ENCODE measurements at places on chromosomes 16 and 17.

DNA sequence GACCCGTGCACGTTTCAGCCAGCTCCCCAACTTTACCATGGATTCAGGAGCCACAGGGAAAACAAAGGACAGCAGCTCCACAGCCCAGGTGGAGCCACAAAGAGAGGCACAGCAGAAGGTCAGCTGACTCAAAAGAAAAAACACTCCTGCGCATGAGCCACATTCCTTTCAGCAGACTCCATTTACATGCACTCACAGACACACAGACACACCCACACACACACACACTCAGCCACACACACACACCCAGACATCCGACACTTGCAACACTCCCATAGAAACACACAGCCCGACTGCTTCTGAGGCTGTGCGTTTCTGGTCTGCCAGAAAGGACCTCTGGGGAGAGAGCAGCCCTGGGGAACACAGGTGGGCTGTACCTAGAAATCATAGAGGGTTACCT, 2335.5 kb downstream of the TP53TG3F start:
- DNase-seq: no peak

DNA sequence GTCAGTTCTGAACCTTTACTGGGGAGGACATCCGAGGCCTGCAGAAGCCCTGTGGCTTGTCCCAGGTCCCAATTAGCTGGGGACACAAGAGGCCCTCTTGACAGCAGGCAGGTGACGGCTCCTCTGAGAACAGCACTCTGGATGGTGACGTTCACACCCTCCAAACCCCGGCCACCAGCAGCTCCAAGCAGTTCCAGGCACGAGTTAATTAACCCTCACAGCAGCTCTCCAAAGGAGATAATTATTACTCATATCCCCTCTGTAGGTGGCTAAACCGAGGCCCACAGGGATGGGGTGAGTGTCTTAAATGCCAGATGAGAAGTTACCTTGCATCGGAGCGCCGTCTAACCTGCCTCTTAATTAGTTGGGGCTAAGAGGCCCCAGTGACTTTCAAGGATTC, 168.9 kb upstream of the CIBAR2 start:
- DNase-seq: no peak

DNA sequence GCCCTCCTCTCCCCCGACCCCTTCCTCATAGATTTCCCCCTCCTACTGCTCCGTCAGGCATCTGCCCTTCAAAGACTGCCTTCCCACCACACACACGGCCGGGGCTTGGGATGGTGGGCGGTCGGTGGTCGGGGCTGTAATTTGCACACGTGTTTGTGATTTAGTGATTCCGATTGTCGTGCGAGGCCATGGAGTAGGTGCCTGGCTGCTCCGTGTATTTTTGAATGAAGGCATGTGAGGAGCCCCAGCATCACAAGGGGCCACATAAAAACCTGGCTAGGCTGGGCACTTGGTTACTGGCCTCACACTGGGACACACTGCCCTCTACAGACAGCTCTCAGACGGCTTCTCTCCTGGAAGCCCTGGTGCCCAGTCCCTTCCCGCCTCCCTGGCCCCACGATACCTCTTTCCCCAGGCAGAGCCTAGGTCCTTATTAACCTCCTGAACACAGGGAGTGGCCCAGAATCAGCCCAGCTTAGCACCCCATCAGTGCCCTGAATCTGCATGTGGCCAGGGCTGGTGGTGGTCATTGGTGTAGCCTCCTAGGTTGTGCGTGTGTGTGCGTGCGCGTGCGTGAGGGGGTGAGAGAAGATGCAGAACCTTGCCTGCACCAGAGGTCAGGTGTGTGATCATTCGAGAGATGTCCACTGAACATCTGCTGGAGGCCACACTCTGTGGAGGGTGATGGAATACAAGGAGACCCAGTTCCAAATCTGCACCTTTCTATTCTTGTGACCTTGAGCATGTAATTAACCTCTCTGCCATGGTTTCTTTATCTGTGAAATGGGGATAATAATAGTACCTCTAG, 1.3 kb upstream of the SOCS1 start:
- DNase-seq: peak; percentile 80

GRCh38 chr17:68301438-68301959, 10.2 kb downstream of the ARSG start:
- no peak for DNase-seq

DNA sequence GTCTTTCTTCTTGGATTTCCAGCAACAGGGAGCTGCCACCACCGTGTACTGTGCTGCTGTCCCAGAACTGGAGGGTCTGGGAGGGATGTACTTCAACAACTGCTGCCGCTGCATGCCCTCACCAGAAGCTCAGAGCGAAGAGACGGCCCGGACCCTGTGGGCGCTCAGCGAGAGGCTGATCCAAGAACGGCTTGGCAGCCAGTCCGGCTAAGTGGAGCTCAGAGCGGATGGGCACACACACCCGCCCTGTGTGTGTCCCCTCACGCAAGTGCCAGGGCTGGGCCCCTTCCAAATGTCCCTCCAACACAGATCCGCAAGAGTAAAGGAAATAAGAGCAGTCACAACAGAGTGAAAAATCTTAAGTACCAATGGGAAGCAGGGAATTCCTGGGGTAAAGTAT, 389.0 kb downstream of the MAF start:
- no peak for DNase-seq

- no peak for DNase-seq
Observed at GRCh38 chr16:31141489-31142108, 6.1 kb upstream of the PRSS8 start.

GRCh38 chr16:73124097-73124652, 76.2 kb upstream of the ZFHX3 start:
- no peak for DNase-seq

- DNase-seq: peak; percentile 51
Observed at GRCh38 chr17:17303010-17303846, at the start of gene NT5M. Gene NT5M (plus strand): TSS chr17:17303373. CDS start chr17:17303551, 178 bp downstream.

- peak; percentile 80 for DNase-seq
Observed at GRCh38 chr16:4315186-4316107, at the start of gene GLIS2. Gene GLIS2 (plus strand): TSS chr16:4316067. CDS start chr16:4332281, 16,214 bp downstream.

- DNase-seq: no peak
Observed at GRCh38 chr17:80835816-80836657, 155.6 kb upstream of the CHMP6 start.

- no peak for DNase-seq
Observed at GRCh38 chr16:54191592-54191991, 95.0 kb downstream of the IRX3 start.

DNA sequence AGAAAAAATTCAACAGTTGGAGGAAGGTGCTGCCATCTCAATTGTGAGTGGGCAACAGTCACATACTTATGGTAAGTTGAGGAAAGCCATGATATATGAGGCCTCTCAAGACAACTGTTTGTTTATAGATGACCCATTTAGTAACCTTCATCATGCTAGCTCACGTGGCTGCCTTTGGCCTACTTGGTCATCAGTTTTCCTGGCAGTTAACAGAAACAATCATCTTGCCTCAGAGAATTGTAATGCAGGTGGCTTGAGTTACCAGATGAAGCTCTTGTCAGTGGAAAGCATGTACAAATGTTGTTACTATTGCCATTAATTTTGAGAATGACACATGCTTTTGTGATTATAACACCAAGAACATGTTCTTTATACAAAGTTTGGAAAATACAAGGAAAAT, 14.7 kb downstream of the TPPP3 start:
- no peak for DNase-seq

DNA sequence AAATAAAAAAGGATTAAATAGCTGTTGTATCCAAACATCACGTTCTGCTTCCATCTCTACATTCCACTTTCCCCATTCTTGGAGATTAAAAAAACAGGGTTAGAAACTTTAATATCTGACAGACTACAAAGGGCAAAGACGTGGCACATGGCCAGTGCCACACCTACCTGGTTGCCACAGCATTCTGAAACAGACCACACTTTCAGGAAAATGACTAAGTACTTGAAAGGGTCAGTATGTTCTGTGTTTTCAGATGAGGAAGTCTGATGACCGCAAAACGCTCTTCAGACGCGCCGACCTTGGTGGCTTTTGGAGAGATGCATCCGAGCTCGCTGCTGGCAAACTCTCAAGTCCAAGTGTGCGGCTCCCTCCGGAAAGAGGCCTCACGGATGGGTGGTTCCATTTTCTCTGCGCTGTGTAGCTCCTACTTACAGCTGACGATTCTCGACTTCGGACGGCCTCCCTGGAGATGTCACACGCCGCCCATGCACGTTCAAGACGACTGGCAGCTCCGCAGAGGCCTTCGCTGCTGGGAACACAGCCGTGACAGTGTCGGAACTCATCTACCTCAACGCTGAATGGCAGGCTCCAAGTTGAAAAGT, 15.5 kb downstream of the MAP1LC3B start:
- no peak for DNase-seq

DNA sequence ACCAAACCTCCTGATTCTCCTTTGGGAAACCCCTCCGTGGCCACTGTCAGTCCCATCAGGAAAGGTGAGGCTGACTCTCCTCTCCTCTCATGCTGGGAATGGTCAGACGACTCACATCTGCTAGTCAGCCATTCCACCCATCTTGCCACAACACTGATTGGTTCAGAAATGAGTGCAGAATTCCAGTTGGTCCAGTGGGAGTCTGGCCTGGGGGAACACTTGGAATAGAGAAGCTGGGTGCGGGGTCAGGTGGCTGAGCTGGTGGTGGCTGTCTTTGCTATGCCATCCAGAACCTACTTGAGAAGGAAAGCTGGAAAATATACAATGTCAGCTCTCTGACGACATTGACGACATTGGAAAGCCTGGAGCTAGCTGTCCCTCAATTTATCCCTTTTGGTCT, 23.6 kb upstream of the PLLP start:
- DNase-seq: no peak

- DNase-seq: peak; percentile 19
Observed at GRCh38 chr16:50797456-50797855, 55.6 kb downstream of the CYLD start.

All from fibroblast of upper back skin (primary cell).